Activated CD4-positive, alpha-beta T cell treated with anti-CD3 and anti-CD28 coated beads, Interleukin-2, amount 50 U/mL, for 24 hours (primary cell): ENCODE measurements at places on chromosomes 11 and 22.

DNA sequence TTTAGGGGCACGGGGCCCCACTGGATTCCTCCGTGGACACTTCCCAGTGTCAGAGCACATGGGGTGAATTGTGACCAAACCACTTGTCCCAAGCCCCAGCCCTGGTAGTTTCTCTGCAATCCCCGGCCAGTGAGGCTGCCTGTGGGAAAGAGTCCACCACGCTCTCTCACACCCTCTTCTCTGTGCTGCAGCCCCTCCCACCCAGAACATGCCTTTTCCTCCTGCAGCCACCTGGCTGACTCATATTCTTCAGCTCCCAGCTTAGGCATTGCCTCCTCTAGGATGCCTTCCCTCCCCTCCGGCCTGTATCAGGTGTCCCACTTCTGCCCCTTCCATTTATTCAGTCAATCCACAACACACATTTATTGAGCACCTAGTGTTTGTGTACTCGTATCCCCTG is 5.4 kb upstream of the RPS6KB2 start:
- DNase-seq = no peak

- no peak for DNase-seq
Observed at GRCh38 chr11:123760894-123761293, 6.6 kb upstream of the OR6X1 start.

- no peak for DNase-seq
Observed at GRCh38 chr11:44758983-44759382, 32.2 kb downstream of the TSPAN18 start.

GRCh38 chr11:12061851-12062560 is 48.4 kb upstream of the MICAL2 start:
- DNase-seq = no peak

DNA sequence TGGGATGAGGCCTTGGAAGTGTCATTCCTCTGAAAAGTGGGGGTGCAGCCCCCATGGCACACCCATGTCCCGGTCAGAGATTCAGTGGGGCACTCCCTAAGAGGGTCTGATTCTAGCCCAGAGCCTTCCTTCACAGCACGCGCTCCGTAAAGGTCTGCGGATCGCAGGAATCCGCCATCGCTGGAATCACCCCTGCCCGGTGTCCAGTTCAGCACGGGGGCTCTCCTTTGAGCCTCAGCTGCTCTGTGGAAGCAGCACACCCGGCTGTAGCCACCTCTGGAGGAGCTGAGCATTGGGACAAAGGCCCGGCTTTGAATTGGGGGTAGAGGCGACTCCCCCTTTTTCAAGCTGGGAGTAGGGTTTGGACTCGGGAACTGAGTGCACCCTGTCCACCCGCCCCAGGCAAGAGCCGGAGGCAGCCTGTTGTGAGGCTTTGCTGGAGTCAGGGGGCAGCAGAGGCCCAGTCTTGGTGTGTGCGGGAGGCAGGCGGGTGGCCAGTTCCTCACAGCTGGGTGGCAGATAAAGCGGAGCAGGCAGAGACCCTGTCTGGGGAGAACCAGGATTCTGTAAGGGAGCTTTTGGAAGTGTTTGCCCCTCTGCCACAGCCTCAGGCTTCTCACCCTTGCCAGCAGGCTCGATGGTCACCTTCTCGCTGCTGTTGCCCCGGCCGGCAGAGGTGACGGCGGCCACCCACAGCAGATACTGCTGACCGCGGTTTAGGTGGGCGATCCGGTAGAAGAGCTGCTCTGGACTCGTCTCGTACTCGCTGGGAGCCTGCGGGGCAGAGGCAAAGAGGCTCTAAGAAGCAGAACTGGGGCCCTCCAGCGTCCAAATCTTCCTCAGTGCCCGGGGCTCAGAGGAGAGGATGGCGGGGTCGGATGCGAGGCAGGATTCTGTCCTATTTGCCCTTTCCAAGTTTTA is 115.9 kb downstream of the CEP164 start:
- DNase-seq = no peak

- no peak for DNase-seq
Observed at GRCh38 chr22:22940961-22941605, 53.5 kb downstream of the IGLL5 start.

DNA sequence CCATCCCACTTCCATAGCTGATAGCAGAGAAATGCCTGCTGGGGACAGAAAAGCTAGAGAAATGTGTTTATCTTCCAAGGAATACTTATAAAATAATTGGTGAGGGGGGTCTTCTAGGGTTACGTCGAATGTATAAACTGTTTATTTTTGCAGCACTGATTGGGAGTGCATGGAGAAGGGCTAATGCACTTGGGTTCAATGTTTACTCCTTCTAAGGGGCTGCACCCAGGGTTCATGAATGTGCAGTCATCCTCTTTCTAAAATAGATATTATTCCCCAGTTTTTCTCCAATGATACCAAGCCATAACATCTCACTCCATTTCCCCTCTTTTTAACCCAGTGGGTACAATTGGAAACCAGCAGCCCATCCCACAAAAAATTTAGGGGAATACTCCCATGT is 336.9 kb downstream of the ETS1 start:
- no peak for DNase-seq
